ENCODE measurements at places on chromosomes 11 and 22. TPM values are rescaled to one million over a fixed set of nuclear protein-coding genes. Genes with fewer than 3 reads are reported as not detected.

GRCh38 chr22:38144025-38144405 lies 33.5 kb upstream of the BAIAP2L2 start:
- DNase-seq = no peak
- H3K4me1 ChIP-seq = peaks cover 35% of the 10 kb centered on the region
- H3K4me3 ChIP-seq = no peak overlapping the region
- no peaks in the 10 kb centered on the region for H3K27me3 ChIP-seq

DNA sequence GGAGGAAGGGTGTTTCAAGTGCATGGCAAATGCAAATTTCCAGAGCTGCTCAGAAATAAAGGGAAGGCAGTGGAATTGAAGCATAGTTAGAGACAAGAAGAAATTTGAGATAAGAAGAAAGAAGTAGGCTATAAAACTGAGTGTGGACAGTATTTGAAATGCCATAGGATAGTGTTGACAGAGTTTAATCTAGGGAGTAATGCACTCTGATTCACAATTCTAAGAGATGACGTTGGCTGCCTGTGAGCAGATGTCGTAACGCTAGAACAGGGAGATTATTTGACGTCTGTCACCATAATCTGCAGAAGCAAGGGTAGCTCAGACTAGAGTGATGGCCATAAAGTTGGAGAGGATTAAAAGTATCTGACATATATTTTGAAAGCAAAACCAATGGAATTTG lies 389.9 kb upstream of the KIRREL3 start:
- H3K4me3 ChIP-seq = no peak overlapping the region
- no peaks in the 10 kb centered on the region for H3K36me3 ChIP-seq
- no peaks in the 10 kb centered on the region for H3K4me1 ChIP-seq

TTC12 gene
- total RNA-seq = 11.9 TPM

CARD16 gene
- 101 TPM for total RNA-seq

FADS3 gene
- 5.4 TPM for total RNA-seq

DNA sequence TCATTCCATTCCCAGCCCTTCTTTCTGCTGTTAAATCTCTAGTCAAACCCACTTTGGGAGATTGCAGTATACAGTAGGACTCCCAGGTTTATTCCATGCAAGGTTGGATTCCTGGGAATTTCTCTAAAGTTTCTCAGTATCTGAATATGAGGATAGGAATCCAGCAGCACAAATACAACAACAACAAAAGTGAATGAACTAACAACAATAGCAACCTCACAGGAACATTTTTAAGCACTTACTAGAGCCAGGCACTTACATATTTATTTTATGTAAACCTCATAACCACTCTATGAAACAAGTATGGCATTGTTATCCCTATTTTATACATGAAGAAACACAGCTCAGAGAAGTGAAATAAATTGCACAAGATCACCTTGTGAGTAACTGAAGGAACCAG lies 1.9 kb downstream of the MMP7 start:
- peaks cover 5% of the 10 kb centered on the region for H3K27me3 ChIP-seq
- no peak overlapping the region for H3K4me3 ChIP-seq
- H3K4me1 ChIP-seq = no peaks in the 10 kb centered on the region
- no peak for DNase-seq
- no peak overlapping the region for H3K27ac ChIP-seq

GRCh38 chr11:112334381-112334780 lies 73.7 kb upstream of the PLET1 start:
- H3K27me3 ChIP-seq = peaks cover 1% of the 10 kb centered on the region
- DNase-seq = no peak
- H3K27ac ChIP-seq = no peak overlapping the region

- H3K4me1 ChIP-seq = peaks cover 43% of the 10 kb centered on the region
- H3K27me3 ChIP-seq = no peaks in the 10 kb centered on the region
- peak overlapping the region; percentile 66 for H3K4me3 ChIP-seq
- DNase-seq = peak; percentile 82
- peak overlapping the region; percentile 95 for H3K27ac ChIP-seq
Observed at GRCh38 chr11:2898366-2899079, 12.9 kb upstream of the CDKN1C start.

DNA sequence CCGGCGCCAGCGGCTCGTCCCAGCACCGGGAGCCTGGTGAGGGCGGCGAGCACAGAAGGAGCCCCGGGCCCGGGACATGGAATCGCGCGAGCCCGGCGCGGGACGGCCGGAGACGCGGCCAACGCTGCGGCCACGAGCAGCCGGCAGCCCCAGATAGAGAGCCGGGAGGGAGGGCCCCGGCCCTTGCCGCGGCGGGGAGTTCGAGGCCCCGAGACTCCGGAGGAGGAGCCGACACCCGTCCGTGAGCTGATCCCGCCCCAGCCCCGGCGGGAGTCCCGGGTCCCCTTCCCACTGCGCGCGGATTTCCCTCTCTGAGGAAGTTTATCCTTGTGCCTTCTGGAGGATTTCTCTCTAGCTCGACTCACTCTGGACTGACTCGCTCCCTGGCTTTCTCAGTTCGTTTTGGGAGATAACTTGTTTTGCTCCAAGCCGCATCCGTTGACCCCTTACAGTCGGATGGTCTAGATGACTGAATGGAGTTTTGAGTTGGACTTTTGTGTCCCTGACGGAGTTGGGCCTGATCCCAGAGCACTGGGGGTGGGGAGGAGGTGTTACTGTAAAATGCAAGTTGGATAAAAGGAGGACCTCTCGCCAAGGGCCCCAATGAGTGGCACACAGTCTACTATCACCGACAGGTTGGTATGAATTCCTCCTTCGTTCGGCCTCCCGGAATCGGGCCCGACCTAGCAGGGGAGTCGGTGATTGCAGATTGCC lies 585 bp downstream of the ARHGEF12 start:
- H3K4me3 ChIP-seq = peak overlapping the region; percentile 85
- peaks cover 44% of the 10 kb centered on the region for H3K4me1 ChIP-seq
- peak; percentile 31 for DNase-seq
- no peaks in the 10 kb centered on the region for H3K36me3 ChIP-seq

GRCh38 chr22:31626427-31627150 lies 35.4 kb downstream of the PISD start:
- no peak overlapping the region for H3K4me3 ChIP-seq
- no peak for DNase-seq
- H3K4me1 ChIP-seq = peaks cover 38% of the 10 kb centered on the region
- H3K27me3 ChIP-seq = no peaks in the 10 kb centered on the region

GRCh38 chr22:46967445-46968358 lies 205.3 kb downstream of the TBC1D22A start:
- H3K27ac ChIP-seq = no peak overlapping the region
- H3K4me1 ChIP-seq = peaks cover 20% of the 10 kb centered on the region
- no peak overlapping the region for H3K4me3 ChIP-seq
- DNase-seq = no peak
- no peaks in the 10 kb centered on the region for H3K36me3 ChIP-seq
- no peaks in the 10 kb centered on the region for H3K27me3 ChIP-seq

DNA sequence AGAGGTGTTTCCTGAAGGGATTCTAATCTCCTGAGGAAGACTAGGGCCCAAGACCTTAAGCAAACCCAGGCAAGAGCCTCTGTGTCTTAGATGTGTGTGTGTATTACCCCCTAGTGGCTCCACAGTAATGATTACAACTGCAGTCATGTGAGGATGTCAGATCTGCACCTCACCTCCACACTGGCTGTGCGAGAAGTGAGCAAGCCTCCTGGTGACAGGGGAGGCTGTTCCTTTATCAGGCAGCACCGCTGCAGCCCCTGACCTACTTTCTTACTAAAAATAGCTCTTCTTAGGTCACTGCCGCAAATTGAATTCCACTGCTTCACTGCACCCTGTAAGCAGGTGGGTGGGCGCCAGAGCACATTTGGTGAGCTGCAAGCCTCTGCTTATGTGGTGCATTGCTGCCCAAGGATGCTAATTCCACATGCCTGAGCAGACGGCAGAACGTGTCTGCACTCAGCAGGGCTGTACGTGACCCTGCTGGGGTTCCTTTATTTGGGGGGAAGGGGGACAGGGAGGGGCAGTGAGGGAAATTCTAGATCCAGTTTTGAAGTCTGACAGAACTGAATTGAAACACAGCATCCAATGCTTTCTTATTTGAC lies 112.4 kb downstream of the KCNC1 start:
- H3K4me1 ChIP-seq = no peaks in the 10 kb centered on the region
- H3K27me3 ChIP-seq = no peaks in the 10 kb centered on the region
- H3K4me3 ChIP-seq = no peak overlapping the region
- no peak overlapping the region for H3K27ac ChIP-seq

GP1BB gene
- total RNA-seq = not detected

- H3K27ac ChIP-seq = no peak overlapping the region
- no peak overlapping the region for H3K4me3 ChIP-seq
- peaks cover 21% of the 10 kb centered on the region for H3K27me3 ChIP-seq
Observed at GRCh38 chr11:119592642-119593041, 136.4 kb downstream of the NECTIN1 start.

GRCh38 chr22:23315341-23315917 lies 135.1 kb downstream of the BCR start:
- H3K27me3 ChIP-seq = no peaks in the 10 kb centered on the region
- H3K36me3 ChIP-seq = peaks cover 9% of the 10 kb centered on the region
- H3K27ac ChIP-seq = no peak overlapping the region
- peak; percentile 63 for DNase-seq
- peaks cover 8% of the 10 kb centered on the region for H3K4me1 ChIP-seq

APOBEC3G gene
- 145 TPM for total RNA-seq

DNA sequence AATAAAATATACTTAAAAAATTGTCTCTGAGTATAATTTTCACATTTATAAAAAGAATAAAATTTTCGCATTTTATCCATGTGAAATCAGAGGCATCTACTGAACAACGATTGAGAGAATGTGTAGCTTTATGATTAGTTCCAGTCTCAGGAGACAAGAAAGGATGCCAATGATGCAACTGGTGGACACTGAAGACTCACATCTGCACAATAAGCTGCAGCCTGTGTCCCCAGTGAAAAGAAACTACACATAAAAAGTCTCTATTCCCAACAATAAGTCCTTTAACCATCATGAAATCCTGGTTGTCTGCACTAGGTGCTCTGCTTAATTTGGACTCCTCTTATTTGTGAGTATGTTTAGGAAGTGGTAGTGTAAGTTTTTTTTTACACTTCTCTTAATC lies 22.0 kb downstream of the OR5AS1 start:
- H3K36me3 ChIP-seq = no peaks in the 10 kb centered on the region
- no peaks in the 10 kb centered on the region for H3K4me1 ChIP-seq
- DNase-seq = no peak
- no peak overlapping the region for H3K27ac ChIP-seq
- no peaks in the 10 kb centered on the region for H3K27me3 ChIP-seq
- H3K4me3 ChIP-seq = no peak overlapping the region

NEFH gene
- total RNA-seq = 2.9 TPM

RHOD gene
- total RNA-seq = 0.20 TPM

DNA sequence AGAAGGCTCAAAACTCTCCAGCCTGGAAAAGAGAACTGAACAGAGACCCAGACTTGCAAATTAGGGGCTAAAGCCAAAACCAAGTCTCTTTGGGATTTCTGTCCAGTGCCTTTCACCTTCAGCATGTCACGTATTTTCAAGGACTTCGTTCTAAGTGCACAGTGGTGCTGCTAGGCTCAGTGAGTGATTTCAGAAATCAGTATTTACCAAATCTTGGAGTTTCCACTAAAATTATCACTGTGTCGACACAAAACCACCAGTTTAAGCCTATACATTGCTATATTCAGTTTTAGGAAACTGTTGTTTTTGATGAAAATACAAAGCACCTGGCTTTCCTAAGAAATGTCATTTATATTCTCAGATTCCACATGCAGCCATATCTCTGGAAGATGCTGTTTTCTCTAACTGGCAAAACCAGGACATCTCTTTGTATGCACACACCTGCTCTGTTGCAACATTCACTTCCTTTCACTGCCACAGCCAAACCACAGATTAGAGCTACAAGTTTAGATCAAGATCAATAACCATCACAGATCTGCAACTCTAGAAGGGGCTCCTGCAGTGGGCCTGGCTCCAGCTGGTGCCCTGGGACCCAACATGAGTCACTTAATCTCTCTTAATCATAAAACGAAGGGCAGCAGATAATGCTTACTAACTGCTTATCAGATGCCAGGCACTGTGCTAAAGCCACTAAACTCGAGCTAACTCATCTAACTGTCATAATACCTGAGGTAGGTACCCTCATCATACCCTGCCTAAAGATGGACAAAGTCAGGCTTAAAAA lies 22.3 kb downstream of the SMCO4 start:
- H3K27me3 ChIP-seq = no peaks in the 10 kb centered on the region
- H3K4me1 ChIP-seq = peaks cover 75% of the 10 kb centered on the region
- H3K27ac ChIP-seq = peak overlapping the region; percentile 73
- H3K36me3 ChIP-seq = peaks cover 21% of the 10 kb centered on the region
- peak overlapping the region; percentile 3 for H3K4me3 ChIP-seq

GRCh38 chr11:56852131-56852530 lies 103.6 kb upstream of the OR9G4 start:
- H3K27me3 ChIP-seq = no peaks in the 10 kb centered on the region
- no peak overlapping the region for H3K27ac ChIP-seq
- no peaks in the 10 kb centered on the region for H3K36me3 ChIP-seq
- no peak overlapping the region for H3K4me3 ChIP-seq
- no peaks in the 10 kb centered on the region for H3K4me1 ChIP-seq
- no peak for DNase-seq

CCDC81 gene
- 0.45 TPM for total RNA-seq

Data from activated CD4-positive, alpha-beta memory T cell treated with anti-CD3 and anti-CD28 coated beads, Interleukin-2, amount 10 ng/mL, durations not matched to agents 7 days and 5 days (primary cell).